NCI-H187 (cell line): ENCODE measurements at places on chromosomes 5 and 9.

DNA sequence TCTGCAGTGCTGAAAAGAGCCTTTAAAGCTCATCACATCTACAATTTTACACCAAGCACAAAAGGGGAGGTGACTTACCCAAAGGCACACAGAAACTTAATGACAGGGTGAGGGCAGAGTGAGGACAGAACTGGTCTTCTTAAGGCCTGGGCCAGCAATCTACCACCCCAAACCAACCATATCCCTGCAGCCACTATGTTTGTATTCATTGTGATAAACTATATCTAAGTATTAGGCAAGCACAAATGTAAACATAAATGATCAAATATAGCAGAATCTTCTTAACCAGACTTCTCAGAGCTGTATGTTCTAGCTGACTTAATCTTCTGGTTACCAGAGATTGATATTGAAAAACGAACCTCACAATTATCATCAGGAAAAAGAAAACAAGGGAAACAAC is 47.9 kb upstream of the RNF38 start:
- DNase-seq: no peak

GRCh38 chr5:106417163-106417562 is 1253.6 kb downstream of the EFNA5 start:
- DNase-seq: no peak

DNA sequence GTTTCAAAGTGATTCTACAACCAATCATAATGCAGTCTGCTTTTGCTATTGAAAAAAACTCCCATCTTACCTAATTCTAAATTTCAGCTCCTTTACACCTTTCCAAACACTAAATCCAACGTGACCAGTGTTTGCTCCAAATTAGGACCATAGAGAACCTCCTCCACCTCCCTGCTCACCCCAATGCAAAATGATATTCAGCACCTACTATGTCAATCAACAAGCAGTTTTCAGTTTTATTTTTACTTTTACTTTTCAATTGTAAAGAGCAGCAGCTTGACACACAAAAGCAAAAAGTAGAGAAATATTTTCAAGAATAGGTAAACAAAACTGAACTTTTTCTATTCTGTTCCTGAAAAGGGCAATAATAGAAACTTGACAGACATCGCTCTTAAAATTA is 3.4 kb downstream of the FAM13B start:
- no peak for DNase-seq

DNA sequence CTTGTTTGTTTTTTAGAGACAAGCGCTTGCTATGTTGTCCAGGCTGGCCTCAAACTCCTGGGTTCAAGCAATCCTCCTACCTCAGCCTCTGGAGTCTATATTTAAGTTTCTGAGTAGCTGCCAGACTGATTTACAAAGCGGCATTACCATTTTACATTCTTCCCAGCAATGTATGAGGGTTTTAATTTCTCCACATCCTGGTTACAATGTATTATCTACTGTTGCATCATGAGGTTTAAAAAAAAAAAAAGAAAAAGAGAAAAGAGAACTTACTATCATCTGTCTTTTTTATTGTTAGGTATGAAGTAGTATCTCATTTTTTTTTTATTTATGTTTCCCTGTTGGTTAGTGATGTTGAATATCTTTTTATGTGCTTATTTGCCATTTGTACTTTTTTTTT is 18.9 kb upstream of the CLINT1 start:
- no peak for DNase-seq

DNA sequence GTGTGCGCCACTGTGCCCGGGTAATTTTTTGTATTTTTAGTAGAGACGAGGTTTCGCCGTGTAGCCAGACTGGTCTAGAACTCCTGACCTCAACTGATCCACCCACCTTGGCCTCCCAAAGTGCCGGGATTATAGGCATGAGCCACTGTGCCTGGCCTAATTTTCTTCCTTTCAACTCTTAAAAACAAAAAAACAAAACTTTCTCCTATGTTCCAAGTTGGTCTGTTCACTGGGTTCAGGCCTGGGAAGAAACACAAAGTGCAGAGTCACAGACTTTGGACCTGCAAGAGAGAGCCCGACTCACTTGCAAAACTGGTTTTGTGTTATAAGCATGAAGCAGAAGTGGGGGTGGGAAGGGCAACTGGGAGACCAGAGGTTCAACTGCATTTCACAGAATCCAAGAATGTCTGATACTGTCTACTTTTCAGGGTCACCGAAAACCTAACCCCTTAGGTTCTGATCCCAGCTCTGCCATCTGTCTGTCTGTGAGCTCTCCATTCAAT is 5.2 kb upstream of the HDHD3 start:
- DNase-seq: no peak

GRCh38 chr5:110460837-110461236 is 265.6 kb downstream of the TMEM232 start:
- no peak for DNase-seq

GRCh38 chr5:67493676-67494075 is 297.1 kb upstream of the CD180 start:
- DNase-seq: peak; percentile 80

- DNase-seq: no peak
Observed at GRCh38 chr9:77435277-77435676, 212.8 kb downstream of the GNA14 start.

- no peak for DNase-seq
Observed at GRCh38 chr5:10688651-10689171, 72.3 kb downstream of the DAP start.

DNA sequence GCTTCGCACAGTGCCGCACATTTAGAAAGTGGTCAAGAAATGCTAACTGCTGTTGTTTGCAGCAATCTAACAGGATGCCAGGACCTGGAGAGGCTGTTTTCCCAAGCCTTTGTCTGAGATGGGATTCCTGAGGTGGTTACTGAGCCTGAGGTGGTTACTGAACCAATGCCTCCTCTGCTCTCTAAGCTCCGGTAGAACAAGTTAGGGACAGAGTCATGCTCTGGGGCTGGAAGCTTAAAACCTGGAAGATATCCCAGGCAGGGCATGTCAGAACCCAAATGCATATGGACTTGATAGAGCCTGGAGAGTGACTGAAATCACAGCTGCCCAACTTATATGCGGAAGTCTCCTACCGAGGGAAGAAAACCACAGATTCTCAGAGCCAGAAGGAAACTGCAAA is 46.5 kb upstream of the FAT2 start:
- no peak for DNase-seq

DNA sequence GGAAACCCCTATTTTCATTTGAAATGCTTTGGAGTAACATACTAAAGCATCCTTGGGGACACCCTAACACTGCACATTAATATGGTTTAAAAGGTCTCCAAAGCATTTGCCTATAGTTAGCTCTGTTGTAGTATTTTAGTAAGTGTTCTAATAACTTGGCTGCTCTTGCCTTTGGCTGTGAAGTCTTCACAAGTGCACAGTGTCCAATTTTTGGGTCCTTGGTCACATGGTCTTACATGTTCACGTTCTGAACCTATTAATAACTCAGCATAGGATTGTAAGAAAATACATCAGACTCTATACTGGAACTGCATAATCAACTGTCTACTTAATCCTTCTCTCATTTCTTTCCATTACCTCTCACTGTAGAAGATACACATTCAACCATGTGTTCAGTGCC is 17.4 kb downstream of the ADAMTS19 start:
- DNase-seq: no peak

DNA sequence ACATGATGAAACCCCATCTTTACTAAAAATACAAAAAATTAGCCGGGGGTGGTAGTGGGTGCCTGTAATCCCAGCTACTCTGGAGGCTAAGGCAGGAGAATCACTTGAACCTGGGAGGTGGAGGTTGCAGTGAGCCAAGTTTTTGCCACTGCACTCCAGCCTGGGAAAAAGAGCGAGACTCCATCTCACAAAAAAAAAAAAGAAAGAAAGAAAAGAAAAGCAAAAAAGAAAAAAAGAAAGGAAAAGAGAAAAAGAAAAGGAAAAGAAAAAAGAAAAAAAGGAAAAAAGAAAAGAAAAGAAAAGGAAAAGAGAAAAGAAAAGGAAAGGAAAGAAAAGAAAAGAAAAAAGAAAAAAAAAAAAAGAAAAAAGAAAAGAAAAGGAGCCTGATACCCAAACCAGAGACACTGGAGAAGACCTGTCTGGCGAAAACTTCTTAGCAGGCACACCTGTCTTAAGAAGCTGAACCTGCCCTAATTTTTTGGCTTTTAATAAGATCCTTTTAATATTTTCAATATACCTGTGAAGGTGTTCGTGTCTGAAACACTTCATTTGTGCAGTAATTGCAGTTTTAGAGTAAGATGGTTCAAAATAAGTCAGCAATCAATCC is 164.7 kb upstream of the IRX2 start:
- DNase-seq: no peak

DNA sequence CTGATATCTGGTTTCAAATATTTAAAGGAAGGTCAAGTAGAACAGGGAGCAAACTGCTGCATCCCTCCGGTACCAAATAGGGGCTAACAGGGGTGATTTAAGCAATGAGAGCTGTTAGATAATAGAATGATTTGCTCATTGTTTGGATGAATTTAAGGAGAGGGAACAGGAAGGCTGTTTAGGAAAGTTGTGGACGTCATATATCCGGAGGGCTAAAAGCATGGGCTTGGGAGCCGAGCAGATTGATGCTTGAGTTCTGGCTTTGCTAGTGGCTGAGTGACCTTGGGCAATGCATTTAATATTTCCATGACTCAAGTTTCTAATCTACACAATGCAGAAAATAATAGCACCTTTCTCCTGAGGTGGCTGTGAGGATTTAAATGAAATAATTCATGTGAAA is 85.4 kb upstream of the RPS23 start:
- DNase-seq: no peak

- DNase-seq: no peak
Observed at GRCh38 chr9:121216271-121216805, 14.7 kb upstream of the RAB14 start.

DNA sequence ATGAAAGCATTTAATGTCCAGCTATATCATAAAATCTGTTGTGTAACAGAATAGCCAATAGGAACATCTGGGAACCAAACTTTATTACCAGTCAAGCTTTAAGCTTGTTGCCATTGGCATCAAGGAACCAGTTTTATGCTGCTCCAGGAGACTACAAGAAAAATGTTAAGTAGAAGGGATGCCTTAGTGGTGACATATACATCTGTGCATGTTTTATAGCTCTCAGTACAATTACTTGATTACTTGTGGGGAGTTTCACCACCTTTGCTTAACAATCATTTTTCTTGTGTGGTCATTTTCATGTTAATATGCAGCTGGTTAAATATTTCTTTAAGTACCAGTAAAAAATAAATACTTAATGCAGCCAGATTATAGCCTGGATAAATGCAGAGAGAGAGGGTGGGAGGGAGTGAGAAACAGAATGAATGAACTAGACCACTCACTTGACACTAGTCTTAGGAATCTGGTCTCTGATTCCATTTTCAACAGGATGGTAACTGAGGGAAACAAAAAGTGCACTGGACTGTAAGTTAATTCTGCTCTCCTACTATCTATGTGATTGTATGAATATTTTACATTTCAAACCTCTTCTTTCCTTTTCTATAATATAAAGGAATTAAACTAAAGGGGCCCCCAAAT is 35.7 kb upstream of the LURAP1L start:
- no peak for DNase-seq

- DNase-seq: no peak
Observed at GRCh38 chr9:98363644-98364043, 108.2 kb upstream of the TBC1D2 start.

DNA sequence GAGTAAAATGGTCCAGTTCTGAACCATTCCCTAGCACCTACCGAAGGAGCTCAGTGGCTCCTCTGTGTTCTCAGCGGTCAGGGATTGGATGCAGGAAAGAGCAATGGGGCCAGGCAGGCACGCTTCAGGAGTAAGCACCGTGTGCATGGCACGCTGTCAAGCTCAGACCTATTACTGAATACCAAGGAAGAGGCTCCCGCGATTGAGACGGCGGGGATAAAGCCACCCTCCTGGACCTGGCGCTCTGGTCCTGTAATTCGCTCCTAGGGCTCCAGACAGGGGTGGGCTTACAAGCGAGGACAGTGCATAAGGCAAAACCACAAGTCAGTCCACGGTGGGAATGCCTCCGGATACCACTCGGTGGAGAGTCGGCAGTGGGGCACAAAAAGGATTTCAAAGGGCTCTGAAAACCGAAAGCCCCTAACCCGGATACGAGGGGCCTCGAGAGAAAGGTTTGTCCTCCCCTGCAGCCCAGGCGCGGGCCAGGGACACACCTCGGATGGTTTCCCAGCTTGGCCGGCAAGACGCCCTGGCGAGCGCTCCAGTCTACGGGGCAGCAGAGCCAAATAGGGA is 988 bp downstream of the OXCT1 start:
- DNase-seq: no peak

- DNase-seq: no peak
Observed at GRCh38 chr5:68356216-68356615, 140.7 kb downstream of the PIK3R1 start.

GRCh38 chr5:142115937-142116614 is 7.5 kb downstream of the NDFIP1 start:
- DNase-seq: no peak

DNA sequence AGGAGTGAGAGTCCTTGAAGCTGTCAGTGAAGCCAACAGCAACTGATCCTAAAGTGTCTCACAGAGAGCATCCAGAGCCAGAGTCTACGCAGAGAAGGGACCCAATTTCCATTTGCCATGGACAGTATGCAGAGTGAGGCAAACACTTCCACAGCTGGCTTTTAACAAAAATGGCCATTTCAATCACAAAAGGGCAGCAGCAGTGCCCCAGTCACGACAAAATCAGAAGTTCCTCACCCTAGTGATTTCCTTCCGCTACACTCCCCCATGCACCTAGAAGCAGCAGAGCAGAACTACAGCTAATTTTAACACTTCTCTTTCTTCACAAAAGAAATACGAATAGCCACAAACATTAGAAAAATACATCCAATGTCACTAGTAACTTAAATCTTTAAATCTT is 27.9 kb downstream of the FBXW11 start:
- DNase-seq: no peak

DNA sequence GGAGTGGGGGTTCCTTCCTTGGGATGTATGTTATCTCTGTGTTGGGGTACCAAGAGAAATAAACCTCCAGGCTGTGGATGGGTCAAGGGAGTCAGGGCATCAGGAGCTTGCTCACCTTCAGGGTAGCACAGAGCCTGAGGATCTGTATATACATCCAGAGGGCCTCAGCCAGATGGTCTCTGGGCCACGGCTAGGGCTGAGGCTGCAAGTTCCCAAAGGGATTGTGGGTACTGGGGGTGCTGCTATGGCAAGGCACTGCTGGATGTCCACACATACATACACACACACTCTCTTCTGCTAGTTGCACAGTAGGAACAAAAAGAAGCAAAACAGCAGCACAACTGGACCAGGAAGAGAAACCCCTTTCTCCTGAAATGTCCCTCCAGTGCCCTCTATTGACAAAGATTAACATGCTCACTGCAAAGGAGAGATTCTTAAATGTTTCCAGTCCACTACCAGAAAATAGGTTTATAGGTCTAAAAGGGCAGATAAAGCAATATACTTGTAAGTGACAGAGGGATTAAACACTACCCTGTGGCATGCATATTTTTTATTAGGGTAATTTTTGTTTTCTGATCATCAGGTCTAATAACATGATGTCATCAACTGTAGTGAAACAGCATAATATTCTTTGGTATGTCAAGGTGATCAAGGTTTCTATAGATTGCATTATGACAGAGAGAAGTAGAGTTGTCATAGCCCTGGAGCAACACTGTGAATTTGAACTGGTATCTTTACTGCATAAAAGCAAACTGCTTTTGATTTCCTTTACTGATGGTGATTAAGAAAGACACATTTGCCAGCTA is 56.3 kb upstream of the KCNN2 start:
- no peak for DNase-seq

- no peak for DNase-seq
Observed at GRCh38 chr5:100575815-100576214, 40.6 kb downstream of the FAM174A start.

GRCh38 chr9:74220327-74220726 is 276.8 kb upstream of the RORB start:
- no peak for DNase-seq

GRCh38 chr5:150122158-150122510 is 33.5 kb downstream of the PDGFRB start:
- DNase-seq: no peak
